Retina (tissue), 1 donor: ENCODE measurements at places on chromosomes 4 and X.

DNA sequence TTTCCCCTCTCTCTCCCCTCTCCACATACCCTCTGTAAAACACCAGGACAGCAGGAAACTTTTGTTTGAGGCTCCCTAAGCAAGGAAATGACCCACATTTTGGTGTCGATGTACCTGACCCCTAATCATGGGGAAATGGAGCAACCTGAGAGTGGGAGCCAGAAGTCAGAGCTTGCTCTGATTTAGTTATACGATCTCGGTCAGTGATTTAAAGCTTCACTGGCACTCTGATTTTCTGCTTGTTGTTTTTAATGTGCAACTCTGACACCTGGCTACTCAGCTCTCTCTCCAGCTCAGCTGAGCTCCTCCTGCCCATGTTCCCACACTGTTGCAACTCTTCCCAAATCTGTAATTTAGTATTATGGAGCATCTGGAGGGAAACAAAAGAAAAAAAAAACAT lies 408.6 kb downstream of the ADAM29 start:
- DNase-seq, result no peak

DNA sequence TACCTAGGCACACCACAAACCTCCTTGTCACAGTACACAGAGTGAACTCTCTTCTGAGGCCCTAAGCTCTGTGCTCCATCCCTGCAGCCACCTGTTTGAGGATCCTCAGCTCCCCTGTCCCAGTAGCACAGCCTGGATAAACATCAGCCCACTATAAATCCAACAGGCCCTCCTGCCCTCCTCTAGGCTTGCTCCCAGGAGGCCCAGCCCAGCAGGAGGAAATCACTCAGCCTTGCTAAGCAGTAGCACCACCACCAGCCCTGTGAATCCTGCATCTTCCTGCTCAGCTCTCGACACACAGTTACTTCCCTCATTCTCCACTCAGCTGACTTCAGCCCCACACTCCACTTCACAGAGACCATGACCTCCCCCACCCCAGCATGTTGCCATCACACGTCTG lies 273.9 kb downstream of the BCOR start:
- no peak for DNase-seq

GRCh38 chr4:155668707-155669220 lies 2.1 kb downstream of the GUCY1A1 start:
- no peak for DNase-seq

- no peak for DNase-seq
Observed at GRCh38 chr4:81152839-81153713, 61.9 kb downstream of the PRKG2 start.

DNA sequence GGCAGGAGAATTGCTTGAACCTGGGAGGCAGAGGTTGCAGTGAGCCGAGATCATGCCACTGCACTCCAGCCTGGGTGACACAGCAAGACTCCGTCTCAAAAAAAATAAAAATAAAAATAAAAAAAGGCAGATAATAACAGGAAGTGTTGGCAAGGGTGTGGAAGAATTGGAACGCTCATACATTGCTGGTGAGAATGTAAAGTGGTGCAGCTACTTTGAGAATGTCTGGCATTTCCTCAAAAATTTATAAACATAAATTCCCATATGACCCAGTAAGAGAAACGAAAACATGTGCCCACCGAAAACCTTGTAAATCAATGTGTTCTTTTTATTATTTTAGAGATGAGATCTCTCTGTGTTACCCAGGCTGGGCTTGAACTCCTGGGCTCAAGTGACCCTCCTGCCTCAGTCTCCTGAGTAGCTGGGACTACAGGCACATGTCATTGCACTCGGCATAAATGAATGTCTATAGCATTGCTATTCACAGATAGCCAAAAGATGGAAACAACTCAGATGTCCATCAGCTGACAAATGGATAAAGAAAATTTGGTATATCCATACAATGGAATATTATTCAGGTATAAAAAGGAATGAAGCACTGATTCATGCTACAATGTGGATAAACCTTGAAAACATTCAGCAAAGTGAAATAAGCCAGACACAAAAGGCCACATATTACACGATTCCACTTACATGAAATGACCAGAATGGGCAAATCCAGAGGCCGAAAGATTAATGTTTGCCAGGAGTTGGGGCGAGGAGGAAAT lies 63.7 kb upstream of the PLAC1 start:
- DNase-seq, result no peak

GRCh38 chrX:118564498-118564897 lies 68.9 kb downstream of the DOCK11 start:
- no peak for DNase-seq
